Right ventricle myocardium inferior (tissue), 1 donor: ENCODE measurements at places on chromosomes 12 and 14. TPM values are rescaled to one million over a fixed set of nuclear protein-coding genes. Genes with fewer than 3 reads are reported as not detected.

DNA sequence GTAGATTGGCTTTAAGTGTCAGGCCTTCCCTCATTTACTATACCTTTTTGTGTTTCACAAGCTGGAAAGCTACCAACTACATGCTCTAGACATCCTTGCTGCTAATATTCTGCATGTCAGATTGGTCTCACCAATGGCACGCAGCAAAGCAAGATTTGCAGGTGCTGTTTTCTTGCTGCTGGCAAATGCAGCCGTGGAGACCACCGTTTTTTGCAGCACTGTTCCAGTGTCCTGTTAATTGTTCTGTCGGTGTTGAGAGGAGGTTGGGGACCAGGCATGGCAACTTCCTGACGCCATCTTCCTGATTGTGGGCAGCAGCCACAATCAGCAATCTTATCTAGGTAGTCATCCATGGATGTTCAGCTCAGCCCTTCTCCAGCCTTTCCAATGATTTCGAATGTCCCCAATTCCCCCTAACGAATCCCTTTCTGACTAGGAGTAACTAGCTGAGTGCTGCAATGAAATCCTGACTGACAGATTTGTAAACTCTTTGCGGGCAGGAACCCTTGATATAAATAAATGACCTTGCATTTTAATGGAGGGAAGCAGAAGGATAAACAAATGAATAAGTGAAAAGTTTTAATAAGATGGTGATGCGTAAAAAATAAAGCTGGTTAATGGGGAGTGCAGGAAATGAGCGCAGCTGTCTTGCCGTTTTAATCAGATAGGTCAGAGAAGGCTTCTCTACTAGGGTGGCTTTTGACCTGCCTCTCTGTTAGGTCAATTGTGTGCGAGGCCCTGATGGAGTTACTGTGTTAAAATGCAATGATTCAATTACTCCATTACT lies 574 bp upstream of the CRADD start:
- no peak for DNase-seq

GRCh38 chr12:1698720-1699119 lies 7.8 kb downstream of the ADIPOR2 start:
- no peak for DNase-seq

DNA sequence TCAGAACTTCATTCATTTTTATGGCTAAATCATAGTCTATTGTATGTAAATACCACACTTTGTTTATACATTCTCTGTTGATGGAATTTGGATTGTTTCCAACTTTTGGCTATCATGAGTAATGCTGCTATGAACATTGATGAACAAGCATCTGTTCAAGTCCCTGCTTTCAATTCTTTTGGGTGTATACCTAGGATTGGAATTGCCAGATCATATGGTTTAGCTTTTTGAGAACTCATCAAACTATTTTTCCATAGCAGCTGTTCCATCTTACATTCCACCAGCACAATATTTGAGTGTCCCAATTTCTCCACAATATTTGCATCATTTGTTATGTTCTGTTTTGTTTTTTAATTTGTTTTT lies 52.3 kb upstream of the CCND2 start:
- DNase-seq: no peak

DNA sequence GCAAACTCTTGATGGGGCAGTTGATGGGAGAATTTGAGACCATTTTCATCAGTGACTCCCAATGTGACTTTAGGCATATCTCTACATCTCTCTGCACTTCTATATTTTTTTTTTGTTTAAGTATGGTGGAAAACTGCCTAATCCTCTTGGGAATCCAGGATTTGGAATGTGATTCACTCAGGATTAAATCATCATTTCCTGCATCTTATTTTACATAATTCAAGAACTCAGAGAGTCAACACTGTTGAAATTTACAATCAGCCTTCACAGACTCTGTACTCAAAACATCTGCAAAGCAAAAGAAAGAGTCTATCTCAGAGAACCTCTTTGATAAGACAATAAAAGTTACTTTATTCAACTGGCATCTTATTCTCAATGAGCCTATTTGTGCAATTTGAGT lies 260.7 kb upstream of the NOS1 start:
- DNase-seq: no peak

- DNase-seq: no peak
These were observed 12.9 kb downstream of the TC2N start for GRCh38 chr14:91854327-91854934.

DNA sequence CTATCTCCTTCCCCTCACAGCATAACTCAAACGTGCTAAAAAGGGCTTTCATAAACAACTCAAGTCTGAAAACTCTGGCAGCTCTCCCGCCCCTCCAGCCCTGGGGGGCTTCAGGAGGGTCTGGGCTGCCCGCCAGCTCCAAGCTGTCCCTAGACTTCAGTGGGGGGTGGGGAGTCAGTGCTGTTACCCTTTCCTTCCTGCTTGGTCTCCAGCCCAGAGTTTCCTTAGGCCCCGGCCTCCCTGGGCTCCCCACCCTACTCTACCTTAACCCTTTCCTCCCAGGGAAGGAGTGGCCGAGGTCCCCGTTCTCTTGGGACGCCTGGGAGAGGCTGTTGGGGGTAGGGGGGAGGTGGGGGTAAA lies 530 bp upstream of the NYNRIN start:
- no peak for DNase-seq

DNA sequence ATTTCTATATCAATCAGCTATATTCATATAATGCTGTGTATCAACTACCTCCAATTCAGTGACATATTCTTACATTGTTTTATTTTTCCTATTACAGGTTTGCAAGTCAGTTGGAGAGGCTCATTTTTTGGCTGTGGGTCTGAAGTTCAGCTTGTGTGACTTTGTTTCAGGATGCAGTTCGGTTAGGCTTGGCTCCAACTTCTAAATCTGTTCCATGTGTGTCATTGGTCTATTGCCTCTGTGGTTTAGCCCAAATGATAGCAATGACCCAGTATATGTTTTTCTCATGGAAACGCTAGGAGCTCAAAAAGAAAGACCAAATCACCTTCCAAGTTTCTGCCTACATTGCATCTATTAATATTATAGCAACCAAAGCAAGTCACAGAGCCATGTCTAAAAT lies 848.6 kb upstream of the LRFN5 start:
- no peak for DNase-seq

DNA sequence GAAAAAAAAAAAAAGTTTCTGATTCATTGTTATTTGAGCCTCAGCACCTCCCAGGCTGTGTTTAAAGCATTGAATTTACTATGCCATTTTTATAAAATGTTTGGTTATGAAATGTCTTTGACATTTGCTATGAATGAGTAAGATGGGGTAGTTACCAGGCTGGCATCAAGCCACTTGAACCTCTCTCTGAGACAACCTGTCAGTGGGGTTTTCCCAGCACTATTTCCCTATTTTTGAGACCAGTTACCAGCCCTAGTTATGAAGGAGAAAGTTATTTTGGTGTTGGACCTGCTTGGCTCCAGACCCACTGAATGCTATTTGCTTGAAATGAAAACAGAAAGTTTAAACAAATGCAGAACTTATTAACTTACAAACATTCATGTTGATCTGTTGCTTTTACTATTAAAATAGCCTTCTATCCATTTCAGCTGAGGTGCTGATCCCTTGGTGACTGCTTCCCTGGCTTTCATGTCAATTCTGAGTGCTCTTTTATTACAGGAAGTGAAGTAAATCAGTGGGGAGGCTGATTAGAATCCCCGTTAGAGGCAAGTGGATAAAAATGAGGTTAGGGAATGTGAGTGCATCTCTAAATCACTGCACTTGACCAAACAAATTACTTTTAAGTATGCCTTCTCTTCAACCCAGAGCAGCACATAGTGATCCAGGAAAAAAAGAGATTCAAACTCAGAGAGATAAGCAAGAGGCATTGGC lies 37.8 kb downstream of the LLPH start:
- no peak for DNase-seq

Gene DHRS2
- not detected for total RNA-seq

DNA sequence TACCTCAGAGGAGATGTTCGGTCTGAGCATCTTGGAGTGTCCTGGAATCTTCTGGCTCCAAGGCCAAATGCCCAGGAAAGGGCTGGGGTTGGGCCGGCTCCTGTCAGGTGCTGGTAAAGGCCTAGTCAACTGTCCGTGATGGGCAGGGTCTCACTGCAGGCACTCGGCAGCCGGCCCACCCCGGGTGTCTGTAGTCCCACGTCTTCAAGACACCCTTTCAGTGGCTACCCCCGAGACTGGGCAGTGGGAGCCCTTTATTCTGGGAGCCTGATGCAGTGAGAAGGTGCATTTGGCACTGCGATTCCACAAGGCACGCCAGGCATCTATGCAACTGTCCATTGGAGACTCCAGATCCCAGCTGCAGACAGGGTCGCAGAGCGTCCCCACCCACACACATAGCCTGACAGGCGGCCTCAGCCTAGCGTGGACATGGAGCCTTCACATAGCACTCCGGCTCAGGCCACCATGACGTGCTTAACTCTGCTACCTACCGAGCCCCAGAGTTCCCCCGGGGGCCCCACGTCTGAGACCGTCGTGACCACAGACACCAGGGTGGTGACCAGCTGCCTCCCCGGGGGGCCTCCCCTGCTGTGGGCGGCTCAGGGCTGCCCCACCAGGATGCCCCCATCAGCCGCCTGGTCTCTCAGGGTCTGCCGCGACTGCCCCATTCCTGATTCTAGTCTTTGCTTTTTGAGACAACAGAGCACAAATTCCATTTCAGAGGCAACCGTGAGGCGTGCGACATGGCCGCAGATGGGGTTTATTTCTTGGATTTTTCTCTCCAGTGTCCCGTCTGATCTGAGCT lies 331.8 kb upstream of the SFSWAP start:
- no peak for DNase-seq

Gene SMIM41
- total RNA-seq: 0.16 TPM

Gene CATSPERB
- 2.4 TPM for total RNA-seq

- DNase-seq: no peak
These were observed 879.5 kb downstream of the DIO2 start for GRCh38 chr14:79331830-79332229.

DNA sequence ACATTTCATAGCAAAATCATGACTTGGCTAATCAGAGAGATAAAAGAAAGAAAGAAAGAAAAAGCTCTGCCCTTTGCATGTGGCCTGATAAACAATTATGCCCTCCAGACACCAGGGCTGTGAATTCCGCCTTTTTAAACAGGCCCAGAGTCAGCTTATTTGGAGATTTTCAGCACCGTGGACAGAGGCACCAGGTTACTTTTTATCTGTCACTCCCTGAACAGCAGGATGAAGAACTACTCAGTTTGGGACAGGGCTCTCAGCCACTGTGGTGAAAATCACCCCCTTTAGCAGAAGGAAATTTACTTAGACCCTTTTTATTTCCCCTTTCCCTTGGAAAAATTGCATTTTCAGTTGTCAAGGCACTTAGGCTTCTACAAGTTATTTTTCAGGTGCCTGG lies 359.9 kb downstream of the NRXN3 start:
- no peak for DNase-seq

Gene RFX4
- total RNA-seq: not detected

DNA sequence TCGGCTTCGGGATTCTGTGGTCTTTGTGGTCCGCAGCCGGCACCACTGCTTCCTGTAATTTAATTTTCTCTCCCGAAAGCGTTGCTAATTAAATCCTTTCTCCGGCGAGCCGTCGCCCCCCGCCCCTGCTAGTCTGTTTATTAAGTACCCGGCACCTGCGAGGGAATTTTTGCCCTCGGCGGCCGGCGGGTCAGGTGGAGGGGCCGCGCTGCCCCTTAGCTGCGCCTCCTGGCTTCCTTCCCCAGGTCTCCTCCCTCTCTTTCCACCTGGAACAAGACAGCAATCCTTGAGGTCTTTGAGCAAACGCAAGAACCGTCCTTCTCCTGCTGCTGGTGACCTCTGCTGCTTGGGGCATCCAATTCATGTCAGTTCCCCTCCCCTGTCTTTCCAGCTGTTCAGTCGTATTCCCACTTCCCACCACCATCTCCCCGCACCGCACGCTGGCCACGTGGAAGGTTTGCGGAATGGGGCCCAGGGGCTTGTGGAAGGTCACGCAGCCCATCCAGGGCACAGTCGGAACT lies 16.2 kb downstream of the ZDHHC22 start:
- no peak for DNase-seq

Gene IQSEC3
- 2.3 TPM for total RNA-seq

- DNase-seq: no peak
These were observed 731.9 kb upstream of the FBXO33 start for GRCh38 chr14:40164083-40164482.

DNA sequence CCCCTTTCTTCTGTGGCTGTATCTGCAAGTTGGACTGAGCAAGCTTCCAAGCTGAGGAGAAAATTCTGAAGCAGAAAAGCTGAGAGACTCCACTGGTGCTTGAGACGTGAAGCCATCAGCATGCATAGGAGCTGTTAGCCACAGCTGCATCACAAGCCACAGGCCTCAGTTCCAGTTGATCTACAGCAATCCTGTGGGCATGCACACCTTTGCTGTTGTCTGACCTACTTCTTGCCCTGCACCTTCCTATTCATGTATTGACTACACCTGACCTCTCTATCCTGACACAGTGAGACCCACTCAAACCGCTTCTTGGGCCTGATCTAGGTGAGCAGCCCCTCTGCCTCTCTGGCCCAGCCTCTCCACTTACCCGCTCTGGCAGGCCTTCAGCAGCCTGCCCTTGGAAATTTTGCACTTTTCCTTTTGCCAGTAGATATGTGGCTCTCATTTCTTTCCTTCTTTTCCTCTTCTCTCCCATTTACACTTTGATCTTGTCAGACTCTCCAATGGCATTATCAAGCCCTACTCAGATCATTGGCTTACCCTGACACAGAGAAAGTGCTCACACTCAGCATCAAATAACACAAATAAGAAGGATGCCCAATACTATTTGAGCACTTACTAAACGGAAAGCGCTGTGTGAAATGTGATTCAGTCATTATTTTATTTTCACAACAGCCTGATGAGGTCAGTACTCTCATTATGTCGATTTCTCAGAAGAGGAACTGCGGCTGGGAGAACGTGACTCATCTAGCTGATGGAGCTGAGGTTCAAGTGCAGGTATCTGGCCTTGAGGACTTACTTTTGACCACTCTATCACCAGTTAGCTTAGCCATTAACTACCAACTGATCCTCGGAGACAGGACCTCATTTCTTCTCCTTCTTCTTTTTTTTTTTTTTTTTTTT lies 21.9 kb upstream of the PTGR2 start:
- DNase-seq: no peak

GRCh38 chr12:130818635-130819576 lies 20.1 kb downstream of the STX2 start:
- peak; percentile 85 for DNase-seq

Gene PABPN1
- total RNA-seq: 73.7 TPM

- peak; percentile 17 for DNase-seq
These were observed 110.9 kb downstream of the TSPAN9 start for GRCh38 chr12:3187846-3188770.

GRCh38 chr12:68028647-68029046 lies 39.4 kb downstream of the IFNG-AS1 start:
- no peak for DNase-seq

Gene SLC6A12
- total RNA-seq: 0.68 TPM

DNA sequence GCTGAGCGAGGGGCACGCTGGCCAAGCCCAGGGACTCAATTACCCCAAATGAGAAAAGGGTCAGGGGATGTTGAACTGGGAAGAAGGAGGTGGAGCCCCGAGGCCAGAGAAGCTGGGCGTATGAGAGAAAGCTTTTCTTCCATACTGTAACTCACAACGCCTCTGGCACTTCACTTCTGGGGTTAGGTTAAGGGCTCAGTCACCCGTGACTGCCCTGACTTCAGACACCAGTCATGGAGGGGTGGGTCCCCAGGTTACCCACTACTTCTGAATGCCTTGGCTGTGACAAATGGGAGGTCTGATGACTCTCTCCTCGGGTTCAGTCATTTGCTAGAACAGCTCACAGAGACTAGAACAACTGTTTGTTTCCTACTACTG lies 5.5 kb upstream of the GPR132 start:
- DNase-seq: no peak

Gene MGAT4C
- total RNA-seq: 4.4 TPM

Gene MSI1
- total RNA-seq: 6.4 TPM

Gene TRHDE
- 1.3 TPM for total RNA-seq
